Left ventricle myocardium inferior (tissue), 1 donor: ENCODE measurements at places on chromosomes 12 and 14. TPM values are rescaled to one million over a fixed set of nuclear protein-coding genes. Genes with fewer than 3 reads are reported as not detected.

Gene CPNE6
- total RNA-seq = not detected

Gene SYT10
- total RNA-seq = not detected

Gene C12orf60
- total RNA-seq = 1.9 TPM

Gene PCED1B
- 0.55 TPM for total RNA-seq

Gene DHH
- 0.41 TPM for total RNA-seq

Gene CDH24
- 2.1 TPM for total RNA-seq

Gene LRTM2
- not detected for total RNA-seq

Gene SH2B3
- total RNA-seq = 50.5 TPM

Gene FIGNL2
- 0.30 TPM for total RNA-seq

Gene PTPRQ
- total RNA-seq = 0.27 TPM

DNA sequence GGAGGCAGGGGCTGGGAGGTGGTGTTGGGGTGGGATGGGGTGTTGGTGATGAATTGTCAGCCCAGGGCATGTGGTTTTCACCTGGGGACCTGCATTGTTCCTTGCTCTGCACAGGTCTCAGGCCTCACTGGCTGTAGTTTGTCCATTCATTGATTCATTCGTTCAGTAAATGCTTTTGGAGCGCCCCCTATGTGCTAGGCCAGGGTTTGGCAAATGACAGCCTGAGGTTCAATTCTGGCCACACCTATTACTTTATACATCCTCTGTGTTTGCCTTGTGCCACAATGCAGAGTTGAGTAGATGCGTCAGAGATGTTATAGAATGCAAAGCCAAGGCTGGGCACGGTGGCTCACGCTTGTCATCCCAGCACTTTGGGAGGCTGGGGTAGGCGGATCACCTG is 4.7 kb downstream of the ADCK1 start:
- no peak for DNase-seq

- no peak for DNase-seq
Measured at GRCh38 chr14:31943217-31943799, 133.8 kb upstream of the ARHGAP5 start.

GRCh38 chr12:93991829-93992461 is 156.4 kb upstream of the PLXNC1 start:
- DNase-seq = no peak

DNA sequence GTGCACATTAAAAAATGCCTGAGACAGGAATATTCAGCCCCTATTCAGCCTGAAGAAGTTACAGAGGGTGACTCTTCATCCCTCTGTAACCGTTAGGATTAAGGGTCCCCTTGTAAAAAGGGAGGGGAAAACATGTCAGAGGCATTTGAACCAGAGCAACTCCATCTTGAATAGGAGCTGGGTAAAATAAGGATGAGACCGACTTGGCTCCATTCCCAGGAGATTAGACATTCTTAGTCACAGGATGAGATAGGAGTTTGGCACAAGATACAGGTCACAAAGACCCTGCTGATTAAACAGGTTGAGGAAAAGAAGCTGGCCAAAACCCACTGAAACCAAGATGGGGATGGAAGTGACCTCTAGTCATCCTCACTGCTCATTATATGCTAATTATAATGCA is 19.9 kb upstream of the MDM1 start:
- no peak for DNase-seq

DNA sequence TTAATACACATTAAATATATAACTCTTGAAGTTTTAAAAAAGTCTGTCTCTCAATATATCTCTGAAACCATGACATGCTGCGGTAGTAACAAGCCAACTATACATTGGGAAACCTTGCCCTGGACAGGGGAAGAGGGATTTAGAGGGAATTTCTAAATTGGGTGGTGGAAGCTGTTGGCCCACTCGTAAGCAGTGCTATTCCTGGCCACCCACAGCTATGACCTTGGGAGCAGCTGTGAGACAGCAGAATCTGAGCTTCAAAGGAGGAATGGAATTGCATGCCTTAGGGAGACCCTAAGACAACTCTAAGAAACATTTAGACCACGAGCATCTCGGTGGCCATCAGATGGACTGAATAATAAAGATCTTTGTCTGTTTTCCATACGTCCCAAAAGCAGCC is 15.8 kb upstream of the GCH1 start:
- DNase-seq = no peak

DNA sequence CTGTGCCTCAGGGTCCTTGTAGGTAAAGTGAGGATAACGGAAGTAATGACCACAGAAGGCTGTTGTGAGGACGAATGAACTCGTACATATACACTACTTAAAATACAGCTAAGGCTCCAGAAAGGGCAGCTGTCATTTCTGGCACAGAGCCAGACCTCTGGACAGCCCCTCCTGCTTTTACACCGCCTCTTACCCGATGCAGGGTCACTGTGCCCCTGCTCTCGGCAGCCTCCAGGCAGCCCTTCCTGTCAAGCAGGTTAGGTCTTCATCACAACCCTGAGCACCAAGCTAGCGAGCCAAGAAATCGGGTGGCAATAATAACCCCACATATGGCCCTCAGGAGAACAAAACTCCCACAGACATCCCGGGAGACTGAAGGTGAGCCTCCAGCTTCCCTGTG is 8.5 kb downstream of the TMEM229B start:
- DNase-seq = no peak

GRCh38 chr12:42473130-42473529 is 116.4 kb downstream of the PRICKLE1 start:
- DNase-seq = no peak

- no peak for DNase-seq
Measured at GRCh38 chr12:64824130-64824499, 332 bp upstream of the TBC1D30 start.

- no peak for DNase-seq
Measured at GRCh38 chr12:38116968-38117367, 199.6 kb upstream of the ALG10B start.

- DNase-seq = peak; percentile 92
Measured at GRCh38 chr12:121466794-121467637, 67.1 kb downstream of the RNF34 start.

- DNase-seq = no peak
Measured at GRCh38 chr12:70661466-70662161, 24.4 kb upstream of the PTPRB start.

- DNase-seq = no peak
Measured at GRCh38 chr12:128008341-128008740, 258.6 kb upstream of the TMEM132C start.

DNA sequence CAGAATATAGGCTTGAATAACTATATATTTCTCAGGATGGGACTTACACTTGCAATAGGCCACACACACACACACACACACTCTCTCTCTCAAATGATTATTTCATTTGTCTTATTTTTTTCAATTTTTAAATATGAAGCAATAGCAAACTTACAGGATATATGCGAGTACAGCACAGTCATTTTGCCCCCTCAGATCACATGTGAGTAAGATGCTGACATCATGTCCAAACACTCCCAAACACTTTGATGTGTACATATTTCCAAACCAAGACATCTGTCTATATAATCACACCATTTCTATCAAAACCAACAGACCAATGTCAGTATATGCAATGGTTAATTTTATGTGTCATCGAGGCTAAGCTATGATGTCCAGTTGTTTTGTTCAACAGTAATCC is 1535.9 kb upstream of the FLRT2 start:
- DNase-seq = no peak

- no peak for DNase-seq
Measured at GRCh38 chr12:111672822-111673381, 12.9 kb downstream of the BRAP start.

- DNase-seq = no peak
Measured at GRCh38 chr12:32568228-32568627, 110.9 kb upstream of the DNM1L start.

- no peak for DNase-seq
Measured at GRCh38 chr14:60977847-60978246, 3.0 kb downstream of the TRMT5 start.

- DNase-seq = no peak
Measured at GRCh38 chr12:100215209-100215608, 14.6 kb downstream of the ACTR6 start.

DNA sequence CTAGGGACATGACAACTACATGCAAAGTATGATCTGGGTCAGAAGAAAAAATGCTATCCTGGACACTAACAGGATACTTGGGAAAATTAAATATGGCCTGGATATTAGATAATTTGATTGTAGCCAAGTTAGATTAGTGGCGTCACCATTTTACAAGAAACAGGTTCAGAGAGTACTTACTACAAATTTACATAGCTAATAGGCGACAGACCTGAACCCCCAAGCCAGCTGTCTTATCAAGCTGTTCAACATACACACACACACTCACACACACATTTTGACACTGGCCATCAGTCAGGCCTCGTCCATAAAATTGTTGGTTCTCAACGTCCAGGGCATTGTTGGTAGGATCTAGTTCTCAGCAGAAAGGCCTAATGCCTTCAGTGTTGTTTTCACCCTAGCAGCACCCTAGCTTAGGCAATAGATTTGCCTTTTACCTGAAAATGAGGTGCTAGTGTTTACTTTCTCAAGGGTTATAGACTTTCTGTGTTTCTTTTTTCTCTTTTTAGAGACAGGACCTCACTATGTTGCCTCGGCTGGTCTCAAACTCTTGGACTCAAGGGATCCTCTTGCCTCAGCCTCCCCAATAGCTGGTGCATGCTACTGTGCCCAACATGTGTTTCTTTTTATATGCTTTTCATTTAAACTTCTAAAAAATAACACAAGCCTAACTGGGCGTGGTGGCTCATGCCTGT is 3.3 kb upstream of the C14orf93 start:
- DNase-seq = no peak

DNA sequence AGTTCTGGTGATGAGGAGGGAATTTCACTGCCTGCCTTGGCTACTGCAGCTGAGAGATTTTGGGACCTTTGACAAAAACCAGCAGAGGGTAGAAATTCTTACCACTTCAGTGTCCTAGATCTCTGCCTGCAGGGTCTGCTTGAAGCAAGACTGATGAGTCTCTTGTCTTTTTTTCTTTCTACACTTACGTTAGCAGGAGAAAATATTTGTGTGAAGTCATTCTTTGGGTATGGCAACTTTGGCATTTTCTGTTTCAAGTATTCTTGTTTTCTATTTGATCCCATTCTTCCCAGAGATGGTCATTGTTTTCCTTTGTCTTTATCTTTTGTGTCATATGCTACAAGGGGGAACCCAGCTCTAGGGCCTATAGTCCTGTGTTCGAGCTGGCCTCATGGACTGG is 65.6 kb upstream of the FERMT2 start:
- no peak for DNase-seq

DNA sequence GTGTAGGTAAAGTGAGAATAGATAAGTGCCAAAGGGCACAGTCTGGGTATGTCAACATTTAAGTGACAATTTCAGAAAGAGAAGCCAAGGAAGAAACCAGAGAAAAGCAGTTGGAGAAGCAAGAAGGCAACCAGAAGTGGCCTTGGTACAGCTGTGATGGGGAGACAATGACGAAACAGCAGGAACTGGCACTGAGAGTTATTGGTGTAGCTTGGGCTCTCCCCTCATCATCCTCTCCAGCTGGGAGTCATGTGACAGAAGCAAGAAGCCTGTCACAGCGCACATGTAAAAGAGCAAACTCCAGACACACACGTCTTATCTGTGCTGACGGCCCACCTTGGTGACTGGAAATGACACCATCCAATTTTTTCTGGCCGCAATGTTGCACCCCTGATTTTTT is 203.3 kb upstream of the NUDT4 start:
- DNase-seq = no peak

DNA sequence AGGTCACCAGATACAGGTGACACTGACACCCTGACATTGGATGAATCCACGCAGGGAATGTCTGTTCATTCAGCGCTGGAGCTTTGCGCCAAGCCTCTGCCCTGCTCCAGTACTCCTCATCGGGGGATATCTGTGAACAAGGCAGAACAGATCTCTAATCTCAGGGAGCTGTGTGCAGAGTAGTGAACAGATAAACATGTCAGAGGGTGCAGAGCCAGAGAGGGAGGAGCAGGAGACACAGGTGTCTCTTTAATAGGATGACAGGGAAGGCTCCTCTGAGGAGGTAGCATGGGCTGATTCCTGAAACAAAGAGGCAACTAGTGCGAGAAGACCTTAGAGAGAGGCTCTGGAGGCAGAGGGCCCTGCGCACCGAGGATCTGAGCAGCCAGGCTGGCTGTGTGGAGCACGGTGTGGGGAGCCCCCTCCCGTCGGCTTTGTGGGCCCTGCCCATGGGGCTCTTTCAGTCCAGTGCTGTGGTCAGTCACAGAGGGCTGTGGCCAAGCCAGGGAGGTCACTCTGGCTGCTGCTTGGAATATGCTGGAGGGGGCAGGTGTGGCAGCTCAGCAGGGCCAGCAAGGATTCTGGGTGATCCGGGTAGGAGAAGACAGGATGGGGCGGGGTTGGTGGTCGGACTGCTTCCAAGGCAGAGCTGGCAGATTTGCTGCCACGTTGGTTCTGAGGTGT is 55.6 kb downstream of the TECPR2 start:
- no peak for DNase-seq

DNA sequence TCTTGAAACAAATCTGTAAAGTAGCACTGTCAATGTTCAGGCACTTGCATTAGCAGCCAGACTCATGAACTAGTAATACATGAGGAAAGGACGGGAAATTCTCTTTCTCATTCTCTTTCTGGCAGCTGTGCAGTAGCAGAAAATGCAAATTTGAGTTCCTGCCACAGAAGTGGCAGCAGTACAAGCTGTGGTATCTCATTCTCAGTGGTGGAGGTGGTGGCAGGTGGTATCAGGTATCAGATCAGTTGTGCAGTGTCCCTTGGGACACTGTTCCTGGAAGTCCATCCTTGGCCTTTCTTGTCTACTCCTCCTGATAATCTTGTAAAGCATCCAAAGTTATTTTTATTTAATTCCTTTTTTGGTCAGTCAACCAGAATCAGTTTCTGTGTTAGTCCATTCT is 103.0 kb downstream of the C12orf42 start:
- no peak for DNase-seq

GRCh38 chr14:25041484-25041883 is 8.5 kb downstream of the STXBP6 start:
- DNase-seq = no peak

GRCh38 chr12:56222531-56222895 is 791 bp upstream of the RNF41 start:
- DNase-seq = no peak

DNA sequence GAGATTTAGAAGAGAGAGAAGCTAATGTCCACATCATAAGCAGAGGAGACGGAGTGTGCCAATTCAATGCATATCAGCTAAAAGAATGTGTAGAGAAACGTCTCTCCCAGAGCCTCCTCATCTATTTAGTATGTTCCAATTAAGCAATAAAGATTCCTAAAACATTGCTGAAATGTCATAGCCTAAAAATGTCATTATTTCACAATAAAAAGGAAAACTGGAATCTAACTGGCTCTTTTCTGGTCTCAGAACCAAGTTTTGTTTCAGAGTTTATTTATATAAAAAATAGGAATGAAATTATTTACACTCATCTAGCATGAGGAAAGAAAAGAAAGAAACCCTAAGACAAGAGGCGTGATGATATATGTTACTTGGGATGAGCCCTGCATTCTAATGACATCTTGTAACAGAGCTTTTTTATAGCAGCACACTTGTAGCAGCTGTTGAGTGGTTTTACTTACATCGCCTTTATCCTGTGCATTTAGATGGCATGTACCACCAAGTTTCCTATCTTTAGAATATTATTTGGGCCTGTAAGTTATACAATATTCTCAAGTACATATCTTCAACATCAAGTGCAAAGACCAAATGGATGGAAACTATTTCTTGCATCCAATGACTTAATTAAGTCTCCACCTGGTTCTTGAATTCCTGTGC is 266.3 kb upstream of the PRKD1 start:
- no peak for DNase-seq

GRCh38 chr14:33545696-33546095 is 405.2 kb downstream of the EGLN3 start:
- DNase-seq = no peak
